ENCODE measurements at places on chromosomes 5 and 9. TPM values are rescaled to one million over a fixed set of nuclear protein-coding genes. Genes with fewer than 3 reads are reported as not detected.

- DNase-seq: no peak
These were observed 1079.4 kb upstream of the COX7C start for GRCh38 chr5:85538362-85538761.

DNA sequence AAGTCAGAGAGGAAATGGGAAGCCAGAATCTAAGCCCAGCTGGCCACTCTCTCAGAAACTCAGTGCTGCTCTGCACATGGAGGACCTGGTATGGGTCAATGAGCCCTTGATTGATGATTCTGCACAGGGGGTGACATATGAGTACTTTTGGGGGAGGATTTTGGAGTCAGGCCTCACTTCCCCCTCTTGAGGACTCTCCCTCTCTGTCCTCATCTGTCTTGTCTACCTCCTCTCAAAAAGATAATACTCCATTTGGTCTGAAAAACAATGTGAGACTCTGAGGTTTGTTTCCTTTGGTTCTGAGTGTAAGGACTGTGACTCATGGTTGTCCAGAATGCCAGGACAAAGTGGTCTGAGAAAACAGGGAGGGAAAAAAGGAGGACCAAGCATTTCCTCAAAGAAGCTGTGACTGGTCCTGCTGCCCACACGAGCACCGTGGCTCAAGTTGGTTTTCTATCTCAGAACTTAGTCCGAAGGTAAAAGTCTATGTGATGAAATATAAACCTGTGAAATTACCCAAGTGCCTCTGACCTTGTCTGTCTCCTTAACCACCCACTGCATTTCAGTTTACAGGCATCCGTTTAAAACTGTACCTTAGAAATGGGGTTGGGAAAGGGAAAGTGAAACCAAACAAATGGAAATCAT lies 11.1 kb downstream of the TTC39B start:
- DNase-seq: no peak

DNA sequence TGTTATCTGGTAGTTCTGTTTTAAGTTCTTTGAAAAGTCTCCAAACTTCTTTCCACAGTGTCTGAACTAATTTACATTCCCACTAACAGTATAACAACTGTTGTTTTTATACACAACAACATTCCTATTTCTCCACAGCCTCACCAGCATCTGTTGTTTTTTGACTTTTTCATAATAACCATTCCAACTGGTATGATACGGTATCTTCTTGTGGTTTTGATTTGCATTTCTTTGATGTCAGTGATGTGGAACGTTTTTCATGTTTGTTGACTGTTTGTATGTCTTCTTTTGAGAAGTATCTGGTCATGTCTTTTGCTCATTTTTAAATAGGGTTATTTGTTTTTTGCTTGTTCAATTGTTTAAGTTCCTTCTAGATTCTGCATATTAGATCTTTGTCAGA lies 12.6 kb upstream of the GRAMD2B start:
- DNase-seq: no peak

GRCh38 chr9:136621019-136621733 lies 41.5 kb upstream of the EGFL7 start:
- no peak for DNase-seq

- DNase-seq: no peak
These were observed 243.4 kb upstream of the PIK3R1 start for GRCh38 chr5:67971971-67972821.

DNA sequence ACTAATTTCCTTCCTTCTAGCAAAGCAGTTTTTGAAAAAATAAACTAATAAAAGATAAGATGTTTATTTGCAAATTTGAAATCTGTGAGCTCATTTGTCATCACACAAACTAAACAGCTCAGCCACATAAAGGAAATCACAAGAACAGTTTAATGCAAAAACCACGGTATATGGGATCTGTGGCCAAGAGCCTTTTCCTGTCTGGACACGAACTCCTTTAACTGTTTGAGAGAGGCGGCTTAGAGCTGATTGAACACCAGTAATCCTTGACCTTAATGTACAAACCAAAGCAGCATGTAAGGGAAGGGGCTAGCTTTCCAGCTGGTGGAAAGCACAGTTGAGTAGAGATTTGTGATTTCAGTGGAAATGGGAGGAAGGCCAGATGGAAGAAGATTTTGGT lies 66.3 kb upstream of the SPINK5 start:
- DNase-seq: no peak

DNA sequence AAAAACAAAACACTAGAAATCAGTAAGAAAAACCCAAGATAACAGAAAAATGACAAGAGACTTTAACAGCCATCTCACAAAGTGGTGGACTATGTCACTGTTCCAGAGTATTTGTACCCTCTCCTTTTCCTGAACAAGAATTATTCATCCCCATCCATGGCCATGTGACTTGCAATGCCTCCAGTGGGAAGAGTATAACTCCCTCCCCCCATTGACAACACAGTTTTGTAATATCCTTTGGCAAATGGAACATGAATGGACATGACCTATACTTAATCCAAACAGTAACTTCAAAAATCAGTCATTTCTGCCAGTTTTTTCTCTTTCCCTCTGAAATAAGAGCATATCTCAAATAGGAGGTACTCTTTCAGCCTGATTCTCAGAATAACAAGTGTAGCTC lies 33.9 kb downstream of the PTBP3 start:
- DNase-seq: no peak

DNA sequence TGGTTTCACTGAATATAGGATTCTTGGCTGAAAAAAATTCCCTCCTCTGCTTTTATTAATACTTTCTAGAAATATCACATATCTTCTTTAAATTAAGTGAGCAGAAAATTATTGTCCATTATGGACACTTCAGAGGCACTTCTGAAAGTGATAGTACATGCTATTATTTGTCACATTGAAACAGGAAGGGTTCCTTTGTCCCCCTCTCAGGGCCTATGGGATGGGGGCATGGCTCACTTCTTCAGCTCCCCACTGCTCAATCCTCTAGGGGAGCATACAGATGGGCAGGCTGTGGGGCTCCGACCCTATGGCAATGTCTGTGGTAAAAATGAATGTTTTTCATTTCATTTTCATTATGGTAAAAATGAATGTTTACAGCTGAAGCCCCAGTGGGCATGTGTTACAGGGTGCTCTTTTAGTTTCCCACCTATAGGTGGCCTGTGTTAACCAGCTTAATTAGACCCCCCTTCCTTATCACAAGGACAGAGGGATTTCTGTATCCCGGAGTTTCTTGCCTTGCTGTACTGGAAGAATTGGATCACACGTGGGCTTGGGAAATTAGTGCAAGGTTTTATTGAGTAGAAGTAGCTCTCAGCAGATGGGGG lies 1225.2 kb downstream of the PTPRD start:
- DNase-seq: no peak

Gene RASEF
- total RNA-seq: 0.39 TPM

Gene PARP8
- total RNA-seq: 0.79 TPM

Gene ALDH7A1
- 204 TPM for total RNA-seq

Gene FGD3
- total RNA-seq: 25.7 TPM

Gene NEUROG1
- total RNA-seq: not detected

Gene CDC23
- 60.7 TPM for total RNA-seq

Gene SOX30
- 3.1 TPM for total RNA-seq
